ENCODE measurements at places on chromosomes 6 and 20. TPM values are rescaled to one million over a fixed set of nuclear protein-coding genes. Genes with fewer than 3 reads are reported as not detected.

Gene COX4I2
- not detected for total RNA-seq

Gene EPB41L1
- 70.8 TPM for total RNA-seq

Gene SEMG1
- total RNA-seq: not detected

Gene KIF25
- not detected for total RNA-seq

Gene MAS1
- not detected for total RNA-seq

All from A549 treated with CORT108297 at 1 μM for 4 hours (cell line).